ENCODE measurements at places on chromosomes 3 and 15.

GRCh38 chr3:36815375-36815774 lies 51.0 kb upstream of the DCLK3 start:
- DNase-seq = no peak

GRCh38 chr15:101517504-101517903 lies 28.0 kb upstream of the PCSK6 start:
- no peak for DNase-seq

GRCh38 chr3:128800241-128801187 lies 74.5 kb downstream of the RAB7A start:
- peak; percentile 69 for DNase-seq

- DNase-seq = no peak
These were observed 18.2 kb upstream of the AMOTL2 start for GRCh38 chr3:134392336-134392983.

DNA sequence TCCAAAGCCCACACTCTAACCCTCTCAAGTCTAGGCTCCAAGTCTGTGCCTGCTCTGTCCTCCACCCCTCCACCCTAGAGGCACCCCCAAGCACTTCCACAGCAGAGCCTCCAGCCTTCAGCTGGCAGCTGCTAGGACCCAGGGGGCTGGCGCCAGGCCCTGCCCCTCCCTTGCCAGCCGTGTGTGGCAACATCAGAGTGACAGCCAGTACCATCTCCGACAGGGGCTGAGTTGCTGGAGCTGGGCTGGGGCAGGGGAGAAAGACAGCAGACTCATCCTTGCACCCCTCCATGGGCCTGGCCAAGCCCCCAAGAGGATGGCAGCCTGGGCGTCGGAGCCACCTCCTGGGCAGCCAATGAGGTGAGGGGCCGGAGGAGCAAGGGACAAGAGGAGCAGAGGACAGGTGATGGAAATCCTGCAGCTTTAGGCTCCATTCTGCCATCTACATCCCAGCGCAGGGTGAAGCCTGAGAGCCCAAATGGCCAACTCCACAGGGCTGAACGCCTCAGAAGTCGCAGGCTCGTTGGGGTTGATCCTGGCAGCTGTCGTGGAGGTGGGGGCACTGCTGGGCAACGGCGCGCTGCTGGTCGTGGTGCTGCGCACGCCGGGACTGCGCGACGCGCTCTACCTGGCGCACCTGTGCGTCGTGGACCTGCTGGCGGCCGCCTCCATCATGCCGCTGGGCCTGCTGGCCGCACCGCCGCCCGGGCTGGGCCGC lies at the start of gene GPR62:
Gene GPR62 (plus strand): TSS at position 207 of the 718 bp plus-strand sequence. CDS start 272 bp downstream, at position 479.
- DNase-seq = no peak

GRCh38 chr3:78912259-78912658 lies 855.5 kb downstream of the ROBO1 start:
- DNase-seq = no peak

- DNase-seq = no peak
These were observed 211.2 kb upstream of the STRIT1 start for GRCh38 chr3:155504682-155505081.

GRCh38 chr15:66895794-66896453 lies 169.5 kb upstream of the SMAD3 start:
- no peak for DNase-seq

DNA sequence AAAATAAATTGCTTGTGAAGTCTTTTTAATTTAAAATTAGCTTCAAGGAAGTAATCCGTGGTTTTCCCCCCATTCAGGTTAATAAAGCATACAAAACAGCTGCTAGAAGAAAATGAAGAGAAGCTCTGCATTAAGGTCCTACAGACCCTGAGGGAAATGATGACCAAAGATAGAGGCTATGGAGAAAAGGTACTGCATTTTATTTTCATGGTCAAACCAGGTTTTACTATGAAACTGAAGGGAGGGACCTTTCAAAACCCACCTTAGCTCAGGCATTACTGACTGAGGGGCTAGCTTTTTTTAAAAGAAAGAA lies 218.5 kb downstream of the ITPR1 start:
- DNase-seq = no peak

GRCh38 chr3:2303566-2303965 lies 204.9 kb downstream of the CNTN4 start:
- DNase-seq = no peak

GRCh38 chr15:57287123-57287521 lies 89.2 kb upstream of the CGNL1 start:
- no peak for DNase-seq

DNA sequence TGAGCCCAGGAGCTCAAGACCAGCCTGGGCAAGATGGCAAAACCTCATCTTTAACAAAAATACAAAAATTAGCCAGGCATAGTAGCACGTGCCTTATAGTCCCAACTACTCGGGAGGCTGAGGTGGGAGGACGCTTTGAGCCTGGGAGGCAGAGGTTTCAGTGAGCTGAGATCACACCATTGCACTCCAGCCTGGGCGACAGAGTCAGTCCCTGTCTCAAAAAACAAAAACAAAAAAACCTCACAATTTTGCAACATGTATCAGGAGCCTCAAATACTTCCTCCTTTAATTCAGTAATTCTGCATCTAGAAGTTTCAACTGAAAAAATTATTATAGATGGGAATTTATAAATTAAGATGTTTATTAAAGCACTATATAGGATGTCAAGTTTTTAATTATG lies 1.1 kb downstream of the MRPL47 start:
- DNase-seq = no peak

DNA sequence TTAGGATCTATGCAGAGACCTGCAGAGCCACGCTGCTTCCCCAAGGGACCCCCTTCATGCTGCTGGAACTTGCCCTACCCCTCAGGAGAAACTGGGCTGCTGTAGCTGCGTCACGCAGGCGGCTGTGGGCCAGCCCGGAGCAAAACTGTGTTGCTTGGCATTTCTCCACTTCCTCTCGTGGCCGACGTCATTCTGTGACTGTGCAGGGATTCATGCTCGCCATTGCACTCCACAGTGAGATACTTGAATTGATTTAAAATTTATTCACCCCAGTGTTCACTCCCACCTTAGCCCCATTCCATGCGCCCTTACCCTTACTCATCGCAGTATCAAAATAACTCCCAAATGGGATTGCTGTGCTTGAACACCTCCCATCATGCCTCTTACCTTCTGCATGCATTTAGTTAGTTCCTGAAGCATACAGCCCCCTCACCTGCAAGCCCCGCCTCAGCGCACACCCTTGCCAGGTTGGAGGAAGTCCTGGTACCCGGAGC lies 45.7 kb downstream of the TMEM44 start:
- DNase-seq = no peak

All from activated CD4-positive, alpha-beta T cell treated with anti-CD3 and anti-CD28 coated beads, Interleukin-2, amount 50 U/mL, for 48 hours (primary cell).